Memory B cell (primary cell): ENCODE measurements at places on chromosomes 12 and 14.

DNA sequence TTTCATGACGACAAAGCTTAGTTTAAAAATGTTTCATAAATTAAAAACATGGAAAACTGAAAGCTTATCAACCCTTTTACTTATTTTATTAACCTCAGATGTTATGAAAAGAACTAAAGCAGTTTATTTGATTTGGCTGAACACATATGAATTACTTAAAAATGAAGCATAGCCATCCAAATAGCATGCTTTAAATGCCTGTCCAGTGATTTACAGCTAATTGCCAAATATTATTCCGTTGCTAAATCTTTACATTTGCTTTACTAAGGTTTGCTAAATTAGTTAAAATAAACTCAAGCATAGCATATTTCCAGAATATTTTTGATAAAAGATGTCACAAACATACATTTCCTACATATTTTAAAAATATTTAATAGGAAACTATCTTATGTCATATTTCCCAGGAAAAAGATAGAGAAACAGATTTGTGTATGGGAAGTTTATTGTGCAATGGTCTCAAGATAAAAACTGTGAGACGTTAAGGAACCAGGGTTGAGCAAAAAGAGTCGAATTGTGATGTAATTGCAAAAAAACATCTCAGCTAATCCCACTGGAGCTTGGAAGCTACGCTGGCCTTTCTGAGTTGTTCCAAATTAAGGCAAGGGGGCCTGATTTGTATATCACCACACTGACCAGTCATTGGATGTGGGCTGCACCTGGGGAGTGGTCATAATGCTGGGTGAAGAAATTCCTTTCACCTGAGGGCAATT, 25.8 kb downstream of the GPR135 start:
- no peak for DNase-seq

GRCh38 chr12:6465467-6466183, 4.9 kb downstream of the VAMP1 start:
- DNase-seq = peak; percentile 52

- DNase-seq = no peak
Measured at GRCh38 chr12:102992720-102993119, 35.2 kb downstream of the ASCL1 start.

GRCh38 chr14:97458661-97459579, 661.7 kb downstream of the VRK1 start:
- no peak for DNase-seq

GRCh38 chr14:66131111-66131510, 355.1 kb upstream of the CCDC196 start:
- no peak for DNase-seq

DNA sequence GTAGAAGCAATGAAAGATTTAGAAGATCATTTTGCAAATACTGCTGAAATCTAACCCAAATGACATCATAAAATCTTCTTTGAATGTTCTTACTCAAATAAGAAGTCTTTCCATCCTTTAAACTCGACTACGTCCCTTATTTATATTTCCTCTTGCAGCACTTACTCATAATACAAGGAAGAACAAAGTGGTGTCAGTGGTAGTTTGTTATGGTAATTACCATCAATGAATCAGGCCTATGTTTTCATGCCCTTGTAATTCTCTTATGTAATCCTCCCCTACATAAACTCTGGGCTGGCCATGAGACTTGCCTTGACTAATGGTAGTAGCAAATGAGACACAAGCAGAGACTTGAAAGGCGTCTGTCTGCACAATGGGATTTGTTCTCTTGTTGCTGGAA, 17.0 kb downstream of the EEA1 start:
- no peak for DNase-seq

DNA sequence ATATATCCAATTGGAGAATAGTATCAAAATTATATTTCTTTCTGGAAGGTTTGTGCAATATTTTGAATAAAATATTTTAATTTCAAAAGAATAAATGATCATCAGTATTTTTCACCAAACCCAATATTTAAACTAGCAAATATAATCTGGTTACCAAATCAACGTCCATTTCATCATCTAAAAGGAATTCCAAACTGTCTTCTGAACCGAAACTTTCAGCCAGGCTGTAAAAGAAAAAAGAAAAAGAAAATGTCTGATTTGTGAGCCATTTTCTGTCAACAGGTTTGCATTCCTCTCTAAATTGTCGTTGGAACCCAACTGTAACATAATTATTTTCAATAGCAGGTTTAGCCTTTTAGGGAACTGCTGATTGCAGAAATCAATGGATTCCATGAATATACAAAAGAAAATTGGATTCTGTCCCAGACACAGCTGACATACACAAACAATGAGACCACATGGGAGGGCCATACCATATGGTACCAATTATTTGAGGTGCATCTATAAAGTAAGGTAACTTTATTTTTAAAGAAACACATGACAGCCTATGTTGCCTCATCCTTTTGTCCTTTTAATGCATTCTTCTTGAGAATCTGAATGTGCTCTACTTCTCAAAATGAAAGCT, 22.7 kb downstream of the SNRPF start:
- no peak for DNase-seq

- DNase-seq = no peak
Measured at GRCh38 chr14:102645746-102646440, 53.4 kb downstream of the RCOR1 start.

DNA sequence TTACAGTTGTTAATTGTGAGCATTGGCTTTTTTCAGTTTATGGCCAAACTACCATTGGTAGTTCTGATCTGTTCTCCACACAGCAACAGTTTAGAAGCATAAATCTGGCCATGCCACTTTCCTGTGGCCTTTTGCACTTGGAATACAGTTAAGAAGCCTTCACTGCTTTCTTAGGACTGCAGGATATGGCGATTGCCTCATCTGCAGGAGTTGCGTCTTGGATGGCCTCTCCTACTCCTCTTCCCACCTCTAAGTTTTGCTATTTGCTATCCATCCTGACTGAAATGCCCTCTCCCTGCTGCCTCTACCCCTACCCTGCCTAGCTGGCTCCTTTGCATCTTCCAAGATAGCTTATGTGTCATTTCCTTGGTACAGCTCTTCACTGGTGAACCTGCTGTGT, 12.8 kb upstream of the BMAL2 start:
- no peak for DNase-seq

DNA sequence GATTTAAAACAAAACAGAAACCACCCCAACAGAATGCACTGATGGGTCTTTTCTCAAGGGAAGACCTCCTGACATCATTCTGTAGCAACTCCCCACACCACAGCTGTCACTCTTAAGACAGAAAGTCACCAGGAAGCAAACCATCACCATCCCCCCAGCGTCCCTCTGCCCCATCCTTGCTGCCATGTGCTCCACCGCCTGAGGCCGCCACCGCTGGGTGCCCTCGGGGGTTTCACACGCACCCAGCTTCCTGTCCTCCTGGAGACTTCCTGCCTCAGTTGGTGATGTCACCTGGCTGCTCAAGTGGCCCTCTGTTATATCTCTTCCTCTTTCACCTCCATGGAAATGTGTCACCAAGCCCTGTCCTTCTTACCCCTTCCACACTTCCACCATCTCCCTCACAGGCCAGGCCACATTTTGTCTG, 71.4 kb upstream of the GPR68 start:
- peak; percentile 70 for DNase-seq

DNA sequence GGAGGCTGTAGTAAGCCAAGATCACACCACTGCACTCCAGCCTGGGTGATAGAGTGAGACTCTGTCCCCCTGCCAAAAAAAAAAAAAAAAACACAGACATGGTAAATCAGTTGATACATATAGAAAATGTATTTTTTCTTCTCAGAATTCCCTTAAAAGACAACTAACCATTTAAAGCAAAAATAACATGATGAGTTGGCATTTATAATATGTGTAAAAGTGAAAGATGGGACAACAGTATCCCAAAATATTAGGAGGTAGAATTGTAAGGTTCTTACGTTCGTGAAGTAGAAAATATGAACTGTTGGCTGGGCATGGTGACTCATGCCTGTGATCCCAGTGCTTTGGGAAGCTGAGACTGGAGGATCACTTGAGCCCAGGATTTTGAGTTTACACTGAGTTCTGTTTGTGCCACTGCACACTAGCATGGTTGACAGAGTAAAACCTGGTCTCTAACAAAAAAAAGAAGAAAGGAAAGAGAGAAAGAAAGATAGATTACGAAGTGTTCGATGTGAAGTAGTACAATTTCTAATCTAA, 296.7 kb downstream of the FBXL14 start:
- DNase-seq = no peak

GRCh38 chr12:128381541-128381940, 114.6 kb downstream of the TMEM132C start:
- no peak for DNase-seq

- no peak for DNase-seq
Measured at GRCh38 chr12:69417741-69418167, 52.4 kb upstream of the FRS2 start.

GRCh38 chr12:93299262-93299846, 78.4 kb upstream of the NUDT4 start:
- DNase-seq = no peak

- no peak for DNase-seq
Measured at GRCh38 chr12:115383668-115384067, 699.7 kb upstream of the TBX3 start.

DNA sequence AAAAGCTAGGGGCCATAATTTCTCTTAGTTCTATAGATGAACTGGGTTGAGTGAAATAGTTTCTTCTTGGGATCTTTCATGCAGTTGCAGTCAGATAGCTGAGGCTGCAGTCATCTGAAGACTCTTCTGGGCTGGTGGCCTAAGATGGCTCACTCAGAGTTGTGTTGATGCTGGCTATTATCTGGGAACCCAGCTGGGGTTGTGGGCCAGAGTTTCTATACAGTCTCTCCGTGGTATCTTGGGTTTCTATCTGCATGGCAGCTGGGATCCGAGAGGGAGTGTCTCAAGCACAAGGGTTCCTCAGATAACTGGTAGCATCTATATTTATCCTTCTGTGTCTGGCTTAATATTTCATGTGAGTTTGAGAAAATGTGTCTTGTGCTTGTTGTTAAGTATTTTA, 21.1 kb downstream of the AVPR1A start:
- no peak for DNase-seq

GRCh38 chr12:94171595-94171930, 23.2 kb downstream of the PLXNC1 start:
- no peak for DNase-seq

DNA sequence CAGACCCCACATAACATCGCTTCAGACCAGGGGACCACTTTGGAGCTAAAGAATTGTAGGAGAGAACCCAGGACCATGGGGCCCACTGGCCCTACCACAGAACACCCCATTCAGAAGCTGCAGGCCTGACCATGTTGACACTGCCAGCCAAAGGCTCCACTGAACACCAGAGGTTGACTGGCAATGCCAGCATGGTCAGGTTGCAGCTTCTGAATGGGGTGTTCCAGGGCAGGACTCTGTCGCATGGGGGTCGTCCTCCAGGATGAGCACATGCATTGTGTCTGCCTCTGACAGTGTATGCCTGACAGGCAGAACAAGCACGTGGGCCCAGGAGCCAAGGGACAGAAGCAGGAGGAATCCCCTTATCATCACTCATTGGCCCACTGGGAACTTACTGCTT, 34.1 kb downstream of the DIO3 start:
- DNase-seq = no peak

DNA sequence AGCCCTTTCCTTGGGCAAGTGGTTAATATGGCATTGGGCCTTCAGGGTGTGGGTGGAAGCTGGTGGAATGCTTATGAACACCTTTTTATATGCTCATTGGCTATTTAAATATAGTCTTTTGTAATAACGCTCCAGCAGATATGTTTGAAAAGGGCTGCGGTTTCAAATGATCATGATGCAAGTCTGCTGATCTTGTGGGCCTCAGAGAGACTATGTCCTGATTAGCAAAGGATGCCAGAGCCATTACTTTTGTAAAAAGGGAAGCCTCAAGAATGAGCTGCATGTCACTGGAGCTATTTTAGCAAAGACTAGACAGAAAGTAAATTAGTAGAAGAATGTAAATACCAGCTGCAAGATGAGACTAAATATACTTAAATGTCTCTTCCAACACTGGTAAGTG, 200.5 kb downstream of the GXYLT1 start:
- no peak for DNase-seq

DNA sequence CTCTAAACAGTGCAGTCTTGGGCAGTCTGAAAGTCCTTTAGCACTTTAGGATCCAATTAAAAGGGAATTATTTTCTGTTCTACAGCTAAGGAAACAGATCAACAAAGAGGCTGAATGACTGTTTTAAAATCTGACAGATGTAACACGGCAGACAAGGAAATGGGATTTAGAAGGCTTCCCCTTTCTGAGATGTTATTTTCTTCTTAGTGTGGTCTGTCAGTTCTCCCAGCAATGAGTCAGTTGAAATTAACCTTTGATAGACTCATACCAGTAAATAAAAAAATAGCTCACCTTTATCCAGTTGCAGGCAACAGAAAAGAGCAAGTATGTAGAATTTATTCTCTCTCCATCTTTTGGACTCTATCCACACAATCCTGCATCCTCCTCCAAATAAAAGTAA, 98.1 kb downstream of the NEDD1 start:
- no peak for DNase-seq

- no peak for DNase-seq
Measured at GRCh38 chr14:95248432-95248831, 71.3 kb downstream of the CLMN start.

GRCh38 chr14:80419769-80420168, 208.5 kb upstream of the DIO2 start:
- DNase-seq = no peak

GRCh38 chr14:54470701-54471100, 18.1 kb downstream of the GMFB start:
- DNase-seq = no peak

- no peak for DNase-seq
Measured at GRCh38 chr12:67415473-67415872, 146.3 kb downstream of the CAND1 start.
